ENCODE measurements at places on chromosomes 2 and 18. TPM values are rescaled to one million over a fixed set of nuclear protein-coding genes. Genes with fewer than 3 reads are reported as not detected.

DNA sequence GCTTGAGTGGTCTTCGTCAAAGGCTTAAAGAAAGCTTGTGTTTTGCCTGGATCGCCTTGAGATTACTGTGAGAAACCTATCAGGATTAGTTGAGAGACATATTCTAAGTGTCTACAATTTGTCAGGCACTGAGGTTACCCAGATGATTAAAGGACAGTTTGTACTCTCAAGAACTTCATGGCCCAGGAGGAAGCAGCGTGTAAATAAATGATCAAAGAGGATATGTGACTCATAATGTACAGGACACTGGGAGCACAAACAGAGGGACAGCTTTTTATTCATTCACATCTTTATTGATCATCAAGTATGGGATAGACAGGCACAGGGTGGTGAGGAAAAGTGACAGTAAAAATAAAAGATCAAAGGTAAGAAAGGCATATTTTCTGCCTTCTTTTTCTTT is 152.6 kb upstream of the FSHR start:
- H3K4me3 ChIP-seq: no peak overlapping the region
- no peaks in the 10 kb centered on the region for H3K27me3 ChIP-seq
- DNase-seq: no peak

GRCh38 chr18:38368886-38369285 is 803.3 kb upstream of the CELF4 start:
- H3K27ac ChIP-seq: no peak overlapping the region
- H3K4me1 ChIP-seq: no peaks in the 10 kb centered on the region
- no peak for DNase-seq
- no peak overlapping the region for H3K4me3 ChIP-seq
- H3K27me3 ChIP-seq: no peaks in the 10 kb centered on the region
- no peaks in the 10 kb centered on the region for H3K36me3 ChIP-seq

DNA sequence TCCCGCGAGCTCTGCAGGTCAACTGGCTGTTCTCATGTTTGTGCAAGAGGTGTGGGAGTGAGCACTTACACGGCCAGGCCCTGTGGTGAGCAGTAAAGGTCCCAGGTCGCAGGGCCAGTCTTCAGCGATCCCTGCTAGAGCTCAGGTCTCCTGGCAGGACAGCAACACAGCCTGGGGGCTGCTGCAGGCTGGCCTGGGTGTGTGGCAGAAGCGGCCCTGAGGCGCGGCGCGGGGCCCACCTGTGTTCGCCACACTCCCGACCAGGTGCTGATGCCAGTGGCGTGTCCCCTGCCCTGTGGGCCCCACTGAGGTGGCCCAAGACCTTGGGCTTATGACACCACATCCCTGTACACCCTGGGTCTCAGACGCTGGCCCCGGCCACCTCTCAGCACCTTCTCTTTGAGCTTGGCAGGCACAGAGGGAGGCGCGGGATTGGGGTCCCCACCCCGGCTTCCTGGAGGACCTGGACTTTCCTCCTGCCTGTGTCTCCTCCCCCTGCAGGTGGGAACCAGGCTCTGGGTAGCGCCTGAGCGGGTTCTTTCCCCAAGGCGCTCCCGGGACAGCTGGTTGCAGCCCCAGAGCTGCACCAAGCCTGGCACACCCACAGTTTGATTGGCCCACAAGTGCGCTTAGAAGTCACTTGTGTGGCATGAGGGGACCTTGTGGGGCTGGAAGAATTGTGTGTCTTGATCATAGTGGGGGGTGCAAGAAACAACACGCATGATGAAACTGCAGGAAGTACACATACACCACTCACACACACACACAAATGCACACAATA is 59.2 kb downstream of the TWIST2 start:
- H3K27me3 ChIP-seq: no peaks in the 10 kb centered on the region
- H3K4me3 ChIP-seq: no peak overlapping the region
- H3K27ac ChIP-seq: no peak overlapping the region
- no peaks in the 10 kb centered on the region for H3K4me1 ChIP-seq
- H3K36me3 ChIP-seq: peaks cover 18% of the 10 kb centered on the region

- no peak overlapping the region for H3K27ac ChIP-seq
- H3K4me1 ChIP-seq: no peaks in the 10 kb centered on the region
- no peaks in the 10 kb centered on the region for H3K36me3 ChIP-seq
- no peaks in the 10 kb centered on the region for H3K27me3 ChIP-seq
- H3K4me3 ChIP-seq: no peak overlapping the region
These were observed 87.1 kb downstream of the GPR39 start for GRCh38 chr2:132503701-132504100.

DNA sequence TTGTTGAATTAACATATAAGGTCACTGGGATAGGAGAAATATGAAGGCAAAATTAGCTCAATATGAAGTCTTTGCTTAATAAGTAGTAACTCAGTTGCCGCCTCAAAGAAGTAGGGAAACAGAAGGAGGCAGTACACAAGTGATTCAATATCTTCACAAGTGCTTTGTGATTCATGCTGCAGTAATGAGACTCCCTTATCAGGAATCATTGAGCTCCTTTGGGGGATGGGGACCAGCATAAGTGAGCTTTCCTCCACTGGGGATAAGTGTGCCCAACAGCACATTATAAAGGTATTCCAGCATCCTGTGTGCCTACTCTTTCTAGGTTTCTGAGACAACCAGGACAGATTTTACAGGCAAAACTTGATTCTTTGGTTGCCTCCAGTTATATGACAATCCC is 323.4 kb upstream of the UBE2E3 start:
- DNase-seq: no peak
- no peaks in the 10 kb centered on the region for H3K4me1 ChIP-seq
- H3K4me3 ChIP-seq: no peak overlapping the region
- no peaks in the 10 kb centered on the region for H3K36me3 ChIP-seq

C1QL2 gene
- total RNA-seq: not detected

DYSF gene
- total RNA-seq: 17.4 TPM

SPEG gene
- 115 TPM for total RNA-seq
